ENCODE measurements at places on chromosomes 4 and X.

GRCh38 chrX:135213200-135213844 is 38.5 kb upstream of the ETDA start:
- DNase-seq, result no peak

DNA sequence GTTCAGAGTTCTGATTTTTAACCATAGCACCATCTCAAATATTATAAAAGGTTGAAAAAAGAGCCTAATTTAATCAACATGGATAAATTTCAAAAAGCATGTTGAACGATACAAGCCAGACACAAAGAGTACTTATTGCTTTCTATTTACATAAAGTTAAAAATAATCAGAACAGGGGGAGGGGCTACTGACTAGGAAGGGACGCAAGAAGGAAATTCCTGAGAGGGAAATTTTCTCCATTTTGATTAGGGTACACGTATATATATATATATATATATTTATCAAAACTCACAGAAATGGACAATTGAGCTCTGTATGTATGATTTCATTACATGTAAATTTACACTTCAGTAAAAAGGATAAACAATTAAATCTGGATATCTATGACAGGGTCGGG is 482 bp upstream of the MBTPS2 start:
- peak; percentile 48 for DNase-seq

DNA sequence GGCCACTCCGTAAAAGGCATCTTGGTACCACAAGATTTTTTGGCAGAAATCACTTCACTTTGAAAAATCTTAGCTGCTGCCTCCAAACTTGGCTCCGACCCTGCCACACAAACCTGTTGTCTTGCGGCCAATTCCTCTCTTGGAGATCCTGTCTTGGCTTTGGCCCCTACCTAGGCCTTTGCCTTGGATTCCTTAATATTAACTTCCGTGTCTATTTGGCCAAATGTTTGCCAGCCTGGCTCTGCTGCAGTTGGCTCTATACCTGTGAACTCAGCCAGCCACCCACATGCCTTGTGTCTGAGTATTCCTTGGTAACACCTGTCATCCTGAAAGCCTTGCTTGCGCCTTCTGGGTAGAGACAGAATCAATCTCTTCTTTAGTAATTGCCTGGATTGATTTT is 12.5 kb downstream of the GRXCR1 start:
- no peak for DNase-seq

DNA sequence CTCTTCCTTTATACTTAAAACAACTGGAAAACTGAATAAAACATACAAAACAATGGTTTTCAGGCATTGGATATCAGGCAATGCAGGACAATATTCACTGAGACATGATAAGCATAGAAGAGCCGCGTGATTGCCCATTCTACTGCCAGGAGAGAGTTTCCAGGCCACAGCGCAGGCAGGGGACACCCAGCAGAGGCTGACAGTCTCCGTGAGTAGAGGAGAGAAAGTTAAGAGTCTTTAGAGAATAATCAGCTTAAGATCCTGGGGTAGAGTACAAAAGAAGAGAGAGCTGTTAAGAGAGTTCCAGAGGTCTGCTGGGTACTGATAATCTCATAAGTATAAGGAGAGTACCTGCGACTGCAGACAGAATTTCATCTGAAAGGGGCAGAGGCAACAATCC is 18.4 kb upstream of the FRAS1 start:
- DNase-seq, result no peak

DNA sequence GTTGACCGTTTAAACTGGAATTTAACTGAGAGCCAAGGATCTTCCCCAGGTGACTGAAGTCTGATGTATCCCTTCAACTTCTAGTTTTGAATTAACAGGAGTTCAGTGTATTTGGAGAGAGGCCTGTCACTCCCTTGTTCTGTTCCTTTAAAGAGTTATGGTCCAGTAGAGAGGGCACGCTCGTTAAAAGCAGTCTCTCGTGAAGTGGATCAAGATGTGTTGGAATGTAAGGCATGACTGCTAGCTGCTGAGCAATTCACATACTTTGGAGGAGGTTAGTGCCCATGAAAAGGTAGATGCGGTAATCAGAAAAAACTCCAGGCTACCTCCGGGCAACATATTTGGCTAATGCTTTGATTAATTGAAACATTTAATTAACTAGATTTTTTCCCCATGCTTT is 65.7 kb downstream of the SHROOM2 start:
- peak; percentile 75 for DNase-seq

DNA sequence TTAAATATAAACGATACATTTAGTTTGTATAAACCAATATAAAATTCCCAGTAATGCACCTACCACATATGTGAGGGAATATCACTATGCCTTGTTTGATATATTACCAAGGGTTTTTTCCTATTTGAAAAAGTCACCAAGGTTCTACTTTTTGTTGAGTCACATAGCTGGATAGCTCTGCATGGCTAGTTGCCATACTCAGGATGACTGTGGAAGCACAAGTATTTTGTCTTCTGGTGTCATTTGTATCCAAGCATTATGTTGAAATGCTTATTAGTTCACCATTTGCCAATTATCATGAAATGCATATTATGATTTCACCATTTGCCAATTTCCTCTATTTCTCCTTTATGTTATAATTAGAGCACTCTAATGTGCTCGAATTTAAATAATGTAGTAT is 162.7 kb upstream of the TTC29 start:
- no peak for DNase-seq

DNA sequence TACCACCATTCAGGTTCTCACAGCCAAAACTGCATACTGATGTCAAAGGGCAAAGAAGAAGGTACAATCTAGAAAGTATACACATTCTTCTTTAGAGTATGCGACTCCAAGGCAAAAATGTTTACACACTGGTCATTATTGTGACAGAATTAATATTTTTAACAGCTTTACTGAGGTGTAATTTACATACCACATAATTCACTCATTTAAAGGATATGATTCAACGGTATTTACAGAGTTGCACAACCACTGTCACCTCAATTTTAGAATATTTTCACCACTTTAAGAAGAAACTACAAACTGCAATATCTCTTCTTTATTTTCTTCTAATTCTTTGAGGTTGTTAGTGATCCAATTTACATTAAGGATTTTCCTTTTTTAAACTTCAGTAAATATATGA is 325.4 kb upstream of the SMIM31 start:
- no peak for DNase-seq

DNA sequence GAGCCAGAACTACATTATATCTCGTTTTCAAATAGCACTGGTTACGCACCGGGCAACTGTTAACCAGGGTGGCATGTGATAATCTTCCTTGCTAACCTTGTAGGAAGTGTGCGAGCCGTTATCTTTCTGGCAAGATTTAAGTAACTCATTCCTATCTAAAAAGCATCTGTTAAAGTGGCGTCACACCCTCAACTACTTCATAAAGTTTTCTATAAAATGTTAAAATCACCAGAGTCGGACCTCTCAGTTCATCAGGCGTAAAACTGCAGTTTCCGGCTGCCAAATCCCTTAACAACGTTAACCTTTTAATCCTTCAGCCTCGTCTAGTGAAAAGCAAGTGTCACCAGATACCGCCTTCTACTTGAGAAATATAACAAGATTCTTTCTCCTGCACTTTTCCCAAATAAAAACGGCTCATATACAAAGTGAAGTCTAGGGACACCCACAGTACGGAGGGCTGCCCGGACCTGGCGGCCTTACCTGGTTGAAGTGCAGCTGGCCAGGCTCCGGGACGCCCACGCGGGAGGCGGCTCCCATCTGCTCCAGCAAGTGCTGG is 1.2 kb downstream of the SLC39A8 start:
- peak; percentile 4 for DNase-seq

DNA sequence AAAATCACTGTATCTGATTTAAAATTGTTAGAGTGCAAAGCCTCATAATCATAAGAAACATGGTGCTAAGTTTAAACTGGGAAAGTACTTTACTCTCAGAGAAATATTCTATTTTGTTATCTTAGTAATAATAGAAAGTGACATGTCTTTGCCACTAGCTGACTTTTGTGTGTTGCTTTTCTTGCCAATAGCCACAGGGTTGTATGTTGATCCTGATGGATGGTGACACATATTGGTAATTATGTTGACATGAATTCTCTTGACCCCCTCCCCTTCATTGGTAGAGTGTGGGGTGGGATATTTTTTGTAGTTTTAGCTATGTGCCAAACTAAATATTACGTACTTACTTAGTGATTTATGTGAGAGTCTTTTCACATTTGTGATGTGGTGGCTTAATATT is 103.1 kb upstream of the MAP9 start:
- no peak for DNase-seq

GRCh38 chr4:80806472-80806871 is 224.0 kb upstream of the BMP3 start:
- no peak for DNase-seq

GRCh38 chrX:153302796-153303195 is 18.8 kb downstream of the PNMA6F start:
- DNase-seq, result no peak

DNA sequence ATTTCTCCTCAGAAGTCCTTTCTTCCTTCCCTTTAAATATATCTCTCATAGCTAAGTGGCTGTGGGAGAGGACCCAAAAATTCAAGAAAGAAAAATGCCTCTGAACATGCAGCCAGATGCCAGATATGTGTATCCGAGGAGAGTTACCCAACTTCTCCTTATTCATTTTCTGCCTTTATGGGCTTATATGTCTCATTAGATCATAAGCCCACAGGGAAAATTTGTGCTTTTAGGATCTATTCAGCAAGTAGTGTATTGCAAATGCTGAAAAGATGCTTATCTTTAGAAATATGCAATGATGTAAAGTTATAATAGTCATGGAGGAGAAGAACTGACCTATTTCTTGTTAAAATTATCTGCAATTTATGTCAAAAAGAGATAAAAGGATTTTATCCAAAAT is 371.8 kb upstream of the NOCT start:
- DNase-seq, result peak; percentile 25

GRCh38 chrX:6024204-6024603 is 204.5 kb downstream of the NLGN4X start:
- DNase-seq, result no peak

DNA sequence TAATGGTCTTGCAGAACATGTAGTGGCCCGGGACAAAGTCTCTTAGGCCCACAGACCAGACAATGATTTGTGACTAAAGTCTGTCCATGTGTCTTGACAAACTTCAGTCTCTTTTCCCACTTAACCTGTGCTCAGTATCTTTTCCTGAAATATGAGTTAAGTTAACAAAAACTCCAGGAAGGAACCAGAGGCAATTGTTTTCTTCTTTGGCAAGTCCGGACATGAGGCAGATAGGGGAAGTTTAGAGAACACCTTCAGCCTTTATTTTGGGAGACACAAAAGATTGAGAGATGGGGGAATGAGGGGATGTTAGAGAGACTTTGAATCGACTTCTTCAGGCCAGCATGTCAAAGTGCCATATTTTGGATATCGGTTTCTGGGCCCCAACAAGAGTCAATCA is 80.2 kb upstream of the FRMPD4 start:
- no peak for DNase-seq

Measured in cardiac muscle cell (in vitro differentiated cells and primary cell).